ENCODE measurements at places on chromosomes 7 and 10.

DNA sequence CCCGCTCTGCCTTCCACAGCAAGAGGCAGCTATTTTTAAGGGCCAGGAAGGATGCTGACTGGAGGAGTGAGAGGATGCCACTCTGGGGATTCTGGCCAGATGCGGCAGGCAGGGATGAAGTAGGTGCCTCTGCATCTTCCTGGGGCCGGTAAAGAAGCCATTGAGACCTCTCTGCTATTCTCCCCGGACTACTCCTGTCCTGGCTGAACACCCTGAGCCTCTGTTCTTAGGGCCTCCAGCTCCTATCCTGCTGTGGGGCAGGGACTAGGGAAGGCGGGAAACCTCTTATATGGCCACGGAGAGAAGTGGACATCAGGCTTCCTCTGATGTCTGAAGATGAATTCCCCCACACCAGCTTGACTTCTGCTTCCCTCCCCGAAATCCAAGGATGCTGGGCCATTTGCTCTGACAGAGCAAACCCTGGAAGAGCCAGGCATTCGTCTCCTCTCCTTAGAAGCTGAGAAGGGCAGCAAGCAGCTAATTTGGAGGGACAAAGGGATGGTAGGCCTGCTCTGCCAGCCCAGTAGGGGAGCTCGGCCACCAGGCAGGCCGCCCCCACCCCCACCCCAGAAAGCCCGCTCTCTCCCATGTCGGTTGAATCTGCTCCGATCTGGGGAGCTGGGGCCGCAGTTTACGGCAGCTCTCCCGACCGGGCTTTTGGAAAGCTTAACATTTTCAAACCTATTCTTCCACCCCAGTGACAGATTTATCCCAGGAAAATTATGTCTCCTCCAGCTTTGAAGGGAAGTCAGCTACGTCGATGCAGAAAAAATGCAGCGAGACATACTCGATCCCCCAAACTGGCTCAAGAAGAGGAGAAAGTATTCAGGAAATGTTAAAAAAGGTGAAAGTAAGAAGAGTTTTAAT lies 2.8 kb downstream of the FGF8 start:
- no peak for DNase-seq

DNA sequence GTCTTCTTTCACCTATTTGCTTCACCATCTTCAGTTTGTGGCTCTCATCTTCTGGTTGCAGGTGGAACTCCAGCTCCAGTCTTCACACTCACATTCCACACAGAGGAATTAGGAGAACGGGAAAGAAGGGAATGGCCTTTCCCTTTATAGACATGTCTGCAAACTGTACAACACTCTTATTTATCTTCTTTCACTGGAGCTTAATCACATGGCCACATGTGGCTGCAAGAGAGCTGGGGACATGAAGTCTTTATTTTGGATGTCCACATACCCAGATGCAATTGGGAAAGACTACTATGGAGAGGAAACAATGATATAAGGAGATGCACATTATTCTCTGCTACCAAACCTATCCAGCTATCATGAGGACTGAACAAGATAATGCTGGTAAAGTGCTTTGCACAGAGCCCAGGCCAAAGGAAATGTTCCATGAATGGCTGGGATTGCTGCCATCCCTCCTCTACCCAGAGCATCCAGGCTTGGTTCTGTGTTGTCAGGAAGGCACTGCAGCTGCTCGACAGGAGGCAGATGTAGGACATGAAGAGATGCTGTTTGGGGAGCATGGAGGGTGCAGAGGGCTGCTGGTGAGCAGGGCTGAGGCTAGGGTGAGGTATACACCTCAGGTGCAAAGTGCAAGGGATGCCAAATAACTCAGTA lies 183.8 kb upstream of the TBX20 start:
- no peak for DNase-seq

- DNase-seq, result no peak
These were observed 23.5 kb upstream of the WAPL start for GRCh38 chr10:86545101-86545500.

- DNase-seq, result peak; percentile 29
These were observed 47.9 kb downstream of the MKI67 start for GRCh38 chr10:128078136-128078969.

- DNase-seq, result no peak
These were observed 20.4 kb downstream of the TECPR1 start for GRCh38 chr7:98231493-98232262.

DNA sequence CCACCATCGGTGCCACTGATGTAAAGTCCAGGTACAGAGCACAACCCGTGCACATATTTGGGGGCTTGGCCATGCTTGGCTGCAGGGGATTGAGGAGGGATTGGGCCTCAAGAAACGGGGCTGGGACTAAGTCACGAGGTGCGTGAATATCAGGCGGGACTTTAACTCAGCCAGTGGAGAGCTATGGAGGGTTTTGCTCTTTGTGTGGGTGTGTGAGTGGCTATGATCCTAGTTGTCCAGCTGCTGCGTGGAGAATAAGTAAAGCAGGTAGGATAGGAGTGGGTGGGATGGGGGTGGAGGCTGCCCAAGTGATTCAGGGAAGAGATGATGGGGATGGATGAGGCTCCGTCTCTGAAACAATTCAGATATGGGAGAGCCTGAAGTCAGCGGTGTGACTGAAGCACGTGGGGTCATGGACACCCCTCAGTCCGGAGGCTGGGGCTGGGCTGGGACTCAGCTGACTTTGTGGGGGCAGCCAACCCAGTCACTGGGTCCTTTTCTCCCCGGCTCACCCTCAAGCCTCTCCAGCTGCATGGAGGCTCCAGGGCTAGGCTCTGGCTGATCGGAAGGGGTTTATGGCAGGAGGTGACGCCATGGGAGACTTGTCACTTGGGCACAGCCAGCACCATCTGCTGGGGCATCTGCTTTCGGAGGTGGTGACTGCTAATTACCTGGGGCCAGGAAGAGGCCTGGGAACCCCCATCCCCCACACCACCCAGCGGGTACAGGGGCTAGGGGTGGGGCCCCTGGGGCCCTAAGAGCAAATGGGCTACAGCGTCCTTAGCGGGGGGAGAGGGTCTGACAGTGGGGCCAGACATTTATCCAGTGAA lies 1.7 kb upstream of the LFNG start:
- DNase-seq, result no peak

GRCh38 chr7:106599343-106599698 lies 61.6 kb downstream of the CCDC71L start:
- DNase-seq, result no peak

DNA sequence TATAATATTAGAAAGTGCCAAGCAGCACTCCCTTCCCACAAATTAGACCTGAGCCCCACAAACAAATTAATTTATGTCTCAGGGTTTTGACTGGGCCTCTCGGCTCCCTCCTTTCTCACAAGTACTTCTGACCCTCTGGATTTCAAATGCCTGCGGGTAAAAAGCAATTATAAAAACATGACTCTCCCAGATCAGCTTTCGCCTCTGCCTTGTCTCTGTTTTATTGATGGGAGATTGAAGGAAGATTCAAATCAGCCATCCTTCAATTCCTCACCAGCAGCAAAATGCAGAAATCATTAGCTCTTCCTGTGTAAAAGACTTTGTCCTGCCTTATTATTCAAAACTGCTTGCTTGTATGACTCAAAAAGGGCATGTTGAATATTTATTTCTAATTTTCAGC lies 453.7 kb upstream of the MKI67 start:
- no peak for DNase-seq

DNA sequence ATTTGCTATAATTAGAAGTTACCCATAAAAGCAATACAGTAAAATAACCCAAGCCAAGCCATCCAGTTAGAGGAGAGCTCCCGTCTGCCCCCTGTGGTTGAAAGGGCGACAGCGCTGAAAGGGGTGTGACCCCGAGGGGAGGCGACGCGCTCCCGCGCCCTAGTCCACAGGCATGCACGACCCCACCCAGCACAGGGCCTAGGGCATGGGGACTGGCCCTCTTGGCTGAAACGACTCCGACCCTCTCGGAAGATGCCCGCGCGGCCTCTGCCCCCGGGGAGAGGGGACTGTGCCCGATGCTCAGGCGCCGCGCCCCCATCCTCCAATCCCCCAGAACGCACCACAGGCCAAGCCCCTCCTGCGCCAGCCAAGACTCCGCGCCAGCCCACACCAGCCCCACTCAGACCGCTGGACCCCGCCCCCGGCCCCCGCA lies 64.0 kb downstream of the CSGALNACT2 start:
- DNase-seq, result peak; percentile 59

DNA sequence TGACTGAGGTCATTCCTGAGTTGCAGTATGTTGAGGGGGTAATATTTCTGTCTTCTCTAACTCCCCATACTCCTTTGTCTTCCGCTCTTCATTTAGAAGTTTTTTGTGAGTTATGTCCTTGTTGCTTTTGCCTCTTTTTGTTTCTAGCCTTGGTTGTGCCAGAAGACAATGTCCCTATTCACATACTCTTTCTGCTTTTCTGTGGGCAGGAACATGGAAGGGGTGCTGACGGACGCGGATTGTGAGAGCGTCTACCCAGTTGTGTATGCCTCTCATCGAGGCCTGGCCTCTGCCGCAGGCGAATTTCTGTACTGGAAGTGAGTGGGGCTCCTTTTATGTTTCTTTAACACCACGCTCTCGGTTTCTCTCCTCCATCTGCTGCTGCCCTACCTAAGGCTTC lies 20.5 kb downstream of the STAG3 start:
- DNase-seq, result no peak

GRCh38 chr7:155886391-155887173 lies 74.3 kb upstream of the SHH start:
- DNase-seq, result no peak

GRCh38 chr10:58237014-58237834 lies 30.5 kb downstream of the IPMK start:
- no peak for DNase-seq

DNA sequence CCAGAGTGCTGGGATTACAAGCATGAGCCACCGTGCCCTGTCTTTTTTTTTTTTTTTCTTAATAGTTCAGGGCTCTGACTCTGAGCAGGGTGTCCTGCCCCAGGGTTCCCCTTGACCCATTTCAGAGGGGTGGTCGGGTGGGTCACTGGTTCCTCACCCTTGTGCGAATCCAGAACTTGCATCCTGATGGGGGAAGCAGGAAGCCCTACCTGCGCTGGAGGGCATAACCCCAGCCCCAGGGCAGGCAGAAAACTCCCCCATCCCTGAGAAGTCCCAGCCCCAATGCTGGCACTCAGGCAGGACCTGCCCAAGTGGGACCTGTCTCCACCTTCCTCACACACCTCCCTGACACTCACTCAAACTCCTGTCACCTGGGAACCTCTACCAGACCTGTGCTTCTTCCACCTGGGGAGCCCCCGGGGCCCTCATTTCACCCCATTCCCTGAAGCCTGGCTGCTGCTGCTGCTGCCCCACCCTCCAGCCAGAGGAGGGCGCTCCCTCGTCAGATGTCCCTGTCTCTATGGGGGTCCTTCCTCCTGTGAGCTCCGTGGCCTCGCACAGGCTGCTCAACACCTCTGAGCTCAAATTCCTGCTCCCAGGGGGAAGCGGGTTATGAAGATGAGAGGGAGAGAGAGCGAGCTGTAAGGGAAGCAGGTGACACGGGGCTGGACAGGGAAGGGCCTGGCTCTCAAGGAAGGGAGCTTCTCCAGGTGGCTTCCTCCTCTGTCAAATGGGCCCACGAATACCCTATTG lies 15.1 kb upstream of the ZNF273 start:
- DNase-seq, result no peak

- DNase-seq, result no peak
These were observed 141.3 kb downstream of the IDE start for GRCh38 chr10:92432596-92432995.

GRCh38 chr10:131109726-131110125 lies 201.8 kb downstream of the TCERG1L start:
- no peak for DNase-seq

- no peak for DNase-seq
These were observed 206.7 kb upstream of the PLXNA4 start for GRCh38 chr7:132782777-132783640.

DNA sequence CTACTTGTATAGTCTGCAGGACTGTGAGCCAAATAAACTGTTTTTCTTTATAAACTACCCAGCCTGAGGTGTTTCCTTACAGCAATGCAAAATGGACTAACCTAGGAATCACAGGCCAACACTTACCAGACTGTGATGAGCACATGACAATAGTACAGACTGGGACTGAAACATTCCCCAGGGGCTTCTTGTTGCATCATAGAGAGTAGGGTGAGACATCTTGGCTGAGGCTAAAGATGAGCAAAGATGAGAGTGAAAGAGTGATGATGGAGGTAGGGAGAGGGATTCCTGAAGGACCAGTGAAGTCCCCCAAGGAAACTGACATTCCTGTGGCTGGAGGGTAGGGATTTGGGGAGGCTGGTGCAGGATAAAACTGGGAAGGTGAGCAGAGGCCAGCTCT lies 194.4 kb downstream of the TPST1 start:
- no peak for DNase-seq

DNA sequence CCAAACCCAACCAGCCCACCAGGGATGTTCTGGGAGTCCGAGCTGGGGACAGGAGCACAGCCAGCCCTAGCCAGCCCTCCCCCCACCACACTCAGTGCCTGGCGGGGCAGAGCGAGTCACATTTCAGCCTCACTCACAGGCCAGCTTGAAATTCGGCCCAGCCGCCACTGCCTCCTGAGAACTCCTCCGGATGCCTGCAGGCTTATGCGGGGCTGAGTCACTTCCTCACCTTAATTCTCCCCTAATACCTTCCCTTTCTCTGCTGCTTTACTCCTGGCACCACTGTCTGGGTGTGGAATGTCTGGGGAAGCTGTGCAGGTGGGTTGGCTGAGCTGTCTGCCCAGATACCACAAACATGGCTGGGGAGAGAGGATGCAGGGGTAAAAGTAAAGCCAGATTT lies 22.6 kb upstream of the DLG5 start:
- no peak for DNase-seq

GRCh38 chr7:95609277-95609971 lies 13.1 kb upstream of the PDK4 start:
- DNase-seq, result no peak

- DNase-seq, result peak; percentile 56
These were observed 447 bp downstream of the RSU1 start for GRCh38 chr10:16816830-16817124.

DNA sequence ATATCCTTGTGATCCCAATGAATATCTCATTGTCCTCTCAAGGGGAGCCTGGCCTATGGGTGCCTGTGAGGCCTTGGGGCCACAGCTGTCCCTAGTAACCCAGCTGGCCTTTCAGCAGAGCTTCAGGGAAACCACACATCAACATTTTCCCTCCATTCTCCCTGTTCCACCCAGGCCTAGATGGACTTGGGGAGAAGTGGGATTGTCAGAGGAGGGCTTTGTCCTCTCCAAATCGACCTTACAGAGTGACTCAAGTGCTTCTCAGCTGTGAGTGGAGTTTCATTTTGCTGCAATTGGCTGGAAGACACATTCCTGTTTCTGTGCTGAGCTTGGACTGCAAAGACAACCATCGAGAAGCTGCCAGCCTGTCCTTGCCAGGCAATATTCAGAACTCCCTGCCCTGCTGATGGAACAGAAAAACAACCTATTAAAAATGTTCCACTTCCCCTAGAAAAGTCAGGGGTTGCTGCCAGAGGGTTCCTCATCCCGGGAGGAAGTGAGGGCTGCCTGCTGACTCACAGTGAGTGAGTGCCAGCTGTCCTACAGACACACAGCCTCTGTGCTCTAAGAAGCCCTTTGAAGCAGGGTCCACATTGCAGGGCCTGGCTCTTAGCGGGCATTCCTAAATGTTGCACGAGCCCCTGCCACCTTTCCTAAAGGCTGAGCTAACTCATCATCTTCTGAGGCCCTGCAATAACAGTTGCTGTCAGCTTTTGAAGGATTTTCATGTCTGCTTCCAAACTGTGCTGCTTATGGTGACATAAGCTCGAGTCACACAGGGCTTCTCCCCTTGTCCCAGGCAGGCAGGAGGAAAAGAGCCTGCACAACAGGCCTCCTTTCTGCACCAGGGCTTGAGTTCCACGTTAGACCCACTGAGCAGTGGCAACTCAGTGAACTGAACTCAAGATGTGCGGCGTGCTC lies 20.5 kb downstream of the STRA8 start:
- DNase-seq, result peak; percentile 90

All from inflammatory macrophage treated with lipopolysaccharide for 4 hours (primary cell).